ENCODE measurements at places on chromosomes 2 and 18. TPM values are rescaled to one million over a fixed set of nuclear protein-coding genes. Genes with fewer than 3 reads are reported as not detected.

Gene PRSS56
- total RNA-seq: not detected

Gene BMP10
- total RNA-seq: not detected

Gene MLPH
- 49.5 TPM for total RNA-seq

Gene CD8B2
- total RNA-seq: not detected

Gene IRS1
- 21.3 TPM for total RNA-seq

Gene SERPINB10
- total RNA-seq: 0.20 TPM

Gene CCDC141
- under 0.01 TPM for total RNA-seq

Gene GDF7
- under 0.01 TPM for total RNA-seq

Gene TLX2
- under 0.01 TPM for total RNA-seq

Gene SRD5A2
- total RNA-seq: under 0.01 TPM

Gene ANKRD23
- 1.4 TPM for total RNA-seq

Gene CD8B
- total RNA-seq: not detected

Gene DUSP19
- total RNA-seq: 2.2 TPM

Gene CABYR
- total RNA-seq: 3.5 TPM

Gene TIGD1
- 5.9 TPM for total RNA-seq

Gene COLEC11
- 0.37 TPM for total RNA-seq

Gene ERBB4
- total RNA-seq: under 0.01 TPM

Gene E2F6
- 10.0 TPM for total RNA-seq

Gene ALPI
- total RNA-seq: not detected

Gene POTEI
- total RNA-seq: not detected

Gene INO80B
- total RNA-seq: 11.4 TPM

Gene CASP8
- 18.4 TPM for total RNA-seq

Gene ARHGAP25
- not detected for total RNA-seq

Gene PLA2R1
- total RNA-seq: 7.7 TPM

Gene PSMA8
- total RNA-seq: not detected

Gene OSR1
- total RNA-seq: 32.8 TPM

Gene IL1B
- total RNA-seq: 0.37 TPM

Gene BOD1L2
- not detected for total RNA-seq

Gene FIGN
- 1.1 TPM for total RNA-seq

Gene CDKL4
- total RNA-seq: 1.2 TPM

Gene OR6B2
- total RNA-seq: not detected

Gene STPG4
- total RNA-seq: 0.20 TPM

Gene SKOR2
- total RNA-seq: not detected

Data from subcutaneous preadipocyte (primary cell).